ENCODE measurements at places on chromosomes 12 and 14. TPM values are rescaled to one million over a fixed set of nuclear protein-coding genes. Genes with fewer than 3 reads are reported as not detected.

The ABCC9 gene
- 52.8 TPM for total RNA-seq

The FAM186B gene
- 0.28 TPM for total RNA-seq

DNA sequence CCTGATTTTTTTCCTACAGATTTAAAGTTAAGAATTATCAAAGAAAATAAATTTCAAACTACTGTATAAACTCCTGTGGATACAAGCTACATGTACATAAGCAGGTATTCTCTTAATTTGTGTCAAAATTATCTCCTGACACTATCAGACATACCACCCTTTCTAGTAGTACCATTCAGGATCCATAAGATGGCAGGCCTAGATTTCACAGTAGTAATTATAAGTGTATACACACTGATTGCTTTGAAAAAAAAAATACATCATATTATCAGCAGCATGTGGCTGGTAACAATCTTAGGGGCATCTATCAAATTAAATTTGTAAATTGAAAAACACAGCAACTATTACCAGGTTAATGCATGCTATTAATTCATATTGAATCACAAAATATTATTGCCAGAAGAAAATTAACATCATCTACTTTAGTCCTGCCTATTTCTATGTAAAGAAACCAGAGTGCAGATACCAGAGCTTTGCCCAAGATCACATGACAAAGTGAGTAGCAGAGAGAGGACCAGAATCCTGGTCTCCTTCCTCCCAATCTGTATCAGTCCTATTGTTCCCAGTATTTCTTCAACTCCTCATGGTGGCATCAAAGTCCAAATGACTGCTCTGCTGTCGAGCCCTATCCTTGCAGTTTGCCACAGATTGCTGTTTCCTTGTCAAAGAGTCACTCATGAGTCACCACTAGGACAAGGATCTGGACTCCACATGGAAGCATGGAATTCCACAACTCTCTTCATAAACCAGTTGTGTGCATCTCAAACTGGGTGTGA, 27.7 kb upstream of the CALM1 start:
- DNase-seq = no peak

DNA sequence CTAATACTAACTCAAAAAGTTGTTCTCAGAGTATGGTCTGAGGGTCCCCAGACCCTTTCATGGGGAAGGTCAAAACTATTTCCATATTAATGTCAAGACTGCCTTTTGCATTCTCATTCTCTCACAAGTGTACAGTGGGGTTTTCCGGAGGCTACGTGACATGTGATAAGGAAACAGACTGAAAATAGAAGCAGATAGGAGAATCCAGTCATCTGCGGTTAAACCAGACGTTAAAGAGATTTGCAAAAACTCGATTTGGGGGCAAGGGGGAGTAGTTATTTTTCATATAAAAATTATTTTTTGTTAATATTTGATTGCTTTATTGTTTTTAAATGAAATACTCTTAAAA, 1.0 kb upstream of the NAP1L1 start:
- no peak for DNase-seq

DNA sequence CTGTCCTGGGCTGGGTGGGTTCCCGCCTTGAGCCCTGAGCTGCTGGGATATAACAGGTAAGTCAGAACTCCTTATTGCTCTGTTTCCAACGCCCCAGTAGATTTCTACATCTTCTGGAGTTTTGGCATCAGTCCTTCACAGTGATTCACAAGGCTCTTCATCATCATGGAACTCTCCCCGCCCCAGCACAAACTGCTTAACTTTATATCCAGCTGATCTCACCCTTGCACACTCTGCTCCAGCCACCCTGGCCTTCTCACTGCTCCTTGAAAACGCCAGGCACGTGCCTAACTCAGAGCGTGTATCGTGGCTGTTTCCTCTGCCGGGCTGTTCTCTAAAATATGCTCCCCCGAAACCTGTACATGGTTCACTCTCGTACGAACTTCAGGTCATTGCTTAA, 264.9 kb downstream of the NOVA1 start:
- DNase-seq = no peak

All from right atrium auricular region (tissue), 2 donors.